ENCODE measurements at places on chromosomes 1 and 21.

DNA sequence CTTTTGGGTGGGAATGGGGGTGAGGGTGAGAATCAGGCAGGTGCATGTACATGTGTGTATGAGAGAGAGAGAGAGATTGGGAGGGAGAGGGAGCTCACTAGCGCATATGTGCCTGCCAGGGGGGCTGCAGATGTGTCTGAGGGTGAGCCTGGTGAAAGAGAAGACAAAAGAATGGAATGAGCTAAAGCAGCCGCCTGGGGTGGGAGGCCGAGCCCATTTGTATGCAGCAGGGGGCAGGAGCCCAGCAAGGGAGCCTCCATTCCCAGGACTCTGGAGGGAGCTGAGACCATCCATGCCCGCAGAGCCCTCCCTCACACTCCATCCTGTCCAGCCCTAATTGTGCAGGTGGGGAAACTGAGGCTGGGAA is 95.0 kb downstream of the EPHB2 start:
- DNase-seq, result no peak

- no peak for DNase-seq
These were observed 19.6 kb upstream of the EPB41 start for GRCh38 chr1:28894785-28895184.

- no peak for DNase-seq
These were observed 122.9 kb downstream of the NGF start for GRCh38 chr1:115215110-115215509.

- no peak for DNase-seq
These were observed 789 bp upstream of the GJB4 start for GRCh38 chr1:34758751-34759150.

GRCh38 chr1:111669268-111669667 is 49.7 kb downstream of the RAP1A start:
- DNase-seq, result no peak

GRCh38 chr1:1332031-1332755 is 1.1 kb downstream of the TAS1R3 start:
- DNase-seq, result no peak

GRCh38 chr1:50974618-50974935 is 4.5 kb downstream of the CDKN2C start:
- no peak for DNase-seq

- DNase-seq, result no peak
These were observed 11.8 kb upstream of the NTMT2 start for GRCh38 chr1:170133766-170134495.

- no peak for DNase-seq
These were observed 152.1 kb downstream of the PTGER3 start for GRCh38 chr1:70895531-70895930.

- DNase-seq, result no peak
These were observed 165.5 kb upstream of the DUSP10 start for GRCh38 chr1:221907166-221907932.

DNA sequence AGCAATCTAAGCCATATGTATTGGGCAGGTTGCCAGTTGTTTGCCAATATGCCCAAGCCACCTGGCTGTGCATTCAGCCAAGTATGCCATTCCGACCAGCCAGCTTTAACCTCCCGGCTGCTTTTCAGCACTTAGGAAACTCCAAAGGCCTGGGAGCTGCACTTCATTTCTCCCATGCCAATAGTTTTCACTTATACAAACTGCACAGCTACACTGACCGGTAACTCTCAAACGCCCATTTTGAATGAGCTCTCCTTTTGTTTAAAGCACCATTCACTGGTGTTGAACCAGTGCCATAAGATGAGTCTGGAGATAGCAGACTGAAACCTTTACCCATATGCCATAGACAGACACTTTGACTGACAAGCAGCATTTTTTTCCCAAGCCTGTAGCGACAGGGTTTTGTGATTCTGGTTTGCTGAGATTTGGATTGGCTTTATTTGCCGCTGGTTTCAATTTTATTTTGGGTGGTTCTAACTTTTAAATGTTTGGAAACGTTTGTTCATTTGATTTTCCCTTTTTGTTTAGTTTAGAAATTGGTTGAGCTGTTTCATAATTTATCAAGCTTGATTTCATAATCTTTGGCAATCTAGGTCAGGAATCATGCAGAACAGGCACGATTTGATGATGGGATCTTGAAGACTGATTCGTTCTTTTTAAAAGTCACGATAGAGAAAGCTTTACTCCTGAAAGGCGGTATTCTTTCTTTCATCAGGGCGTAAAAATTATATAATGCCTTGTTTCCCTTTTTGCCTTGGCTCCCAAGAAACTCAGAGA is 144.6 kb downstream of the NFIA start:
- DNase-seq, result no peak

DNA sequence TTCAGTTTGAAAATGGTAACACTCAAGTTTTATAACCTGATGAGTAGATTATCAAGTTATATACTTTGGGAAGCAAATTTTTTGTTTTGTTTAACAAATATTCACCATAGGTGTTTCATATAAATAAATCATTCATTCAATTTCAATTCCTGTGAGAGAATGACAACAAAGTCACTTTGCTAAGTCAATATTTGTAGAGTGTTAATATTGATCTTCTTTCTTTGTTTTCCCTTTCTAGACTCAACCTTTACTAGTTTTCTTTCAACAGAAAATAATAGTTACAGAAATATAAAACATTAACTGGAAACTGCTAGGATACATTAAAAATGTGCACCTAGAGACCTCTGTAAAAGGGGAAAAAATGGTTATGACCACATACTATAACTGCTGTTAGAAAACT is 11.1 kb downstream of the EFCAB7 start:
- DNase-seq, result no peak

DNA sequence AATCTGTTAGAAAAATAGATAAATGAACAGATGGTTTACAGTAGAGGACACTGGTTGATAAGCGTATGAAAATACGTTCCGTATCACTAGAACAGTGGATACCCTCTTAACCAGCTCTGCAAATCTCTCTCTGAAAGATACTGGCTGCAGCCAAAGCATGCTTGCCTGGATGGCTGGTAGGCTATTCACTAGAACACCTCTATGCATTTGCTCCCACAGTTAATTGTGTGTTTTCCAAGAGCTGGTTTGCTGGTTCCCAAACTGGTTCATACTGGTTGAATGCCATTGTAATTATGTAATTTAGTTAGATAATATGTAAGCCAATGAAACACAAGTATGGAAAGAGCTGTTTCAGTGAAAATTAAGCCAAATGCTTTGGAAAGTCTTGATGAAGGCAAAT is 126.6 kb downstream of the C1orf21 start:
- DNase-seq, result no peak

DNA sequence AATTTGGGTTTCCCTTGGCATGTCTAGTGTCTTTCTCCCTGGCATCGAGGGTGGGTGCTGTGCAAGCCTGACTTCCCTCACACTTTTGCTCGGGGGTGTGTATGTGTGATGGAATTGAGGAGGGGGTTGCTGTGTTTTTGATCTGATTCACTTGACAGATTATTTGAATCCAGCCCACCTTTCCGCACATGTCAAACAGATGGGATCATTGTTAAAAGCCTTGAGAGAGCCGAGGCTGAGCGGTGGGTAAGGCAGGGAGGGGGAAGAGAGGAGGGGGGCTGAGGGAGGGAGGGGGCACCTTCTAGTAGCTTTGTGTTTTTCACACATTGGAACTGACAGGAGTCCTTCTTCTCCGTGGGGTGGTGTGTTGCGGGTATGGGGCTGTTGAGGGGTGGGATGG is 90.0 kb downstream of the PAPPA2 start:
- no peak for DNase-seq

GRCh38 chr1:101482306-101482705 is 245.5 kb downstream of the S1PR1 start:
- no peak for DNase-seq

DNA sequence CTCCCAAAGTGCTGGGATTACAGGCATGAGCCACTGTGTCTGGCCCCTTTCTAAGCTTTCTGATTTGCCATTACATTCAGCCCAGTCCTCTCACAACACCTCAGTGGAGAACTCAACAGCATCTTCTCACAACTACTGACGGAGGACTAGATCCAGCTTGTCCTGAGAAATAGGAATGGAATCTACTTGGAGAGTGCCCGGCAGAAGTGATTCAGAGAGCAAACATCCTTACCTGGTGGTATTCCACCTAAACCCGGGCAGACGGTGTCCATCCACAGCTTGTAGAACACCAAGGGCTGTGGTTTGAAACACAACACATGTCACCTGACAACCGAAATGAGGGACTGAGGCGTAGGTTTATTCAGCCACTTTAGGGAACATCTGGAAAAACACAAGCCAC is 28.8 kb upstream of the CCSAP start:
- DNase-seq, result no peak

GRCh38 chr1:4172644-4173599 is 272.9 kb upstream of the C1orf174 start:
- no peak for DNase-seq

GRCh38 chr21:42988236-42988965 is 14.0 kb downstream of the PKNOX1 start:
- no peak for DNase-seq

DNA sequence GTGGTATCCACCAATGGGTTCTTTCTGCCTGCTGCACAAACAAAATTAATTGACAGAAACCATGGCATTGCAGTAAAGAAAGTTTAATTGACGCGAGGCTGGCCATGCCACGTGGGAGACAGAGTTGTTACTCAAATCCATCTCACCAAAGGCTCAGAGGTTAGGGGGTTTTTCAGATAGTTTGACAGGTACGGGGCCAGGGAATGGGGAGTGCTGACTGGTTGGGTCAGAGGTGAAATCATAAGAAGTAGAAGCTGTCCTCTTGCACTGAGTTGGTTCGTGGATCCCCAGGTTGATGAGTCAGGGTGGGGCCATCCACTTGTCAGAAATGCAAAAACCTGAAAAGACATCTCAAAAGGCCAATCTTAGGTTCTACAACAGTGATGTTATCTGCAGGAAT is 941 bp upstream of the TBCE start:
- DNase-seq, result no peak

Data from stimulated activated CD8-positive, alpha-beta memory T cell treated with anti-CD3 and anti-CD28 coated beads, Interleukin-4, amount 100 ng/mL, for 4 hours (primary cell).